ENCODE measurements at places on chromosomes 3 and 15. TPM values are rescaled to one million over a fixed set of nuclear protein-coding genes. Genes with fewer than 3 reads are reported as not detected.

P3H2 gene
- 82.2 TPM for total RNA-seq

GRCh38 chr3:151367448-151367847, 17.1 kb downstream of the P2RY12 start:
- no peak overlapping the region for H3K27ac ChIP-seq
- no peaks in the 10 kb centered on the region for H3K4me1 ChIP-seq
- no peaks in the 10 kb centered on the region for H3K36me3 ChIP-seq
- H3K27me3 ChIP-seq = no peaks in the 10 kb centered on the region
- H3K4me3 ChIP-seq = no peak overlapping the region

DNA sequence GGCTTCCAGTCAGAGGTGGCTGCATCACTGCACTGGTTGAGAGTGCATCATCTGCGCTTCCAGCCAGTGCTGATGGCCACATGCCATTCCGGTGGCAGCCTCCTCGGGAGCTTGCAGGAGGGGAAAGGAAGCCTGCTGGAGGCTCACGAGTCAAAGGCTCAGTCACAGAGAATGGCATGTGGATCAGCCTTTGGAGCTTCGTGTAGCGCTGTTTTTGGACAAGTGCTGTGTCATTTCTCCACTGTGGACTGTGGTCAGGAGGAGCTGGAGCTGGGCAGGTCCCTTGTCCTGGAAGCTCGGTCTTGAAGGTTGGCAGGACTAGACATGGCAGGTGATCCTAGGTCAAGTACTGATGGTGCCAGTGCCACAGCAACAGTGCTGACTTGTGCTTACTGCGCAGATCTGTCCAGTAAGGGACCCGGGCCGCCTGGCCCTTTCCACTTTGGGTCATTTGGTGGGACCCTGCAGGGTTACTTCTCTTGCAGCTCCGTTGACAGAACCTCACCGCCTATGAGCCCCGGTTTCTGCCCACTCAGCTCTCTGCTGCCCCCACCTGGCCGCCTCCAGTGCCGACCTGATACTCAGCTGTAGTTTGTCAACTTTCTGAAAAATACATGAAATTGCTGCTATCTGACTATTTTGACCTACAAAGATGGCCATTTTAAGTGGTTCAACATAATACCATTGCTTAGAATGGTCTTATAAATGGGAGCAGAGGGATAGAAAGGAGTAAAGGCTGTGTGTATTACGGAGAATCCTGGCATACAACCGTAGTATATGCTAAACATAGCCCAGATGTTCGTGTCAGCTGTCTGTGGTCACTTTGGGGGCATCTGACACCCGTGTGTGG, 27.6 kb upstream of the TRPM1 start:
- no peaks in the 10 kb centered on the region for H3K36me3 ChIP-seq
- H3K27ac ChIP-seq = no peak overlapping the region
- 0 out of 2 replicates have a peak overlapping the region, but pooled peaks have one; percentile 8 for H3K4me3 ChIP-seq
- no peaks in the 10 kb centered on the region for H3K27me3 ChIP-seq
- no peaks in the 10 kb centered on the region for H3K4me1 ChIP-seq
- DNase-seq = peak; percentile 41

FOXL2 gene
- total RNA-seq = 12.7 TPM

DNA sequence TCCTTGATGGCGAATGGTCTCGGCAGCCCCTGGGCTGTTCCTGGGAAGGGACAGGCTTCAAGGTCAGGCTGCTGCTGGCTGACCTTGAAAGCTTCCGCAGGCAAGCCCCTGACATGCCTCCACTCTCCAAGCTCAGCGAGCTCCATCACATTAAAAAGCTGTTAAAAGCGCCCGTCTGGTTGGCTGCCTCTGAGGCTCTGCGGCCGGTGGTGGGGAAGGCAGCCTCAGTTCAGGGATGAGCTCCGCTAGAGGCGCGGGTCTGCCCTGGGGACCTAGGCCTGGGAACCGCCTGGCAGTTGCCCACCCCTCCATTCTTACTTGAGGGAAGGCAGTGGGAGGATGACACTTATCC, 103.8 kb downstream of the LINGO1 start:
- H3K27ac ChIP-seq = no peak overlapping the region
- no peaks in the 10 kb centered on the region for H3K27me3 ChIP-seq
- H3K36me3 ChIP-seq = no peaks in the 10 kb centered on the region
- no peak overlapping the region for H3K4me3 ChIP-seq
